Transverse colon (tissue), 4 donors: ENCODE measurements at places on chromosomes 16 and 17. TPM values are rescaled to one million over a fixed set of nuclear protein-coding genes. Genes with fewer than 3 reads are reported as not detected.

DNA sequence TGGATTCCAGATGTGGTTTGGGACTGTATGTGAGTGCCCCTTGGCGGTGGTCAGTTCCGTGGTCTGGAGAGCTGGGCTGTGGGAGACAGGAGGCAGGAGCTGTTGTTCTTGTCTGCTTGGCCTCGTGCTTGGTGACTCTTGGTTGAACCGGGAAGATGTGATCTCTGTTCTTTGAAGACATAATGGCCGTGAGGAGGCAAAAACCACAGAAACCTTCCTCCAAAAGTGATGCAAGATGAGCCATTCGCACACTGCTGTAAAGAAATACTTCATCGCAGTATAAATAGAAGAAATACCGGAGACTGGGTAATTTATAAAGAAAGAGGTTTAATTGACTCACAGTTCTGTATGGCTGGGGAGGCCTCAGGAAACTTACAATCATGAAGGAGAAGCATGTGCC is 128.8 kb downstream of the RAP1GAP2 start:
- H3K27me3 ChIP-seq = no peaks in the 10 kb centered on the region
- H3K4me3 ChIP-seq = no peak overlapping the region
- no peak for DNase-seq
- no peaks in the 10 kb centered on the region for H3K36me3 ChIP-seq

GRCh38 chr16:77612596-77612995 is 109.7 kb upstream of the NUDT7 start:
- no peak overlapping the region for H3K27ac ChIP-seq
- no peak overlapping the region for H3K4me3 ChIP-seq
- no peaks in the 10 kb centered on the region for H3K36me3 ChIP-seq
- no peaks in the 10 kb centered on the region for H3K4me1 ChIP-seq

- no peak overlapping the region for H3K27ac ChIP-seq
- H3K4me3 ChIP-seq = no peak overlapping the region
- no peaks in the 10 kb centered on the region for H3K27me3 ChIP-seq
- no peaks in the 10 kb centered on the region for H3K36me3 ChIP-seq
- H3K4me1 ChIP-seq = peaks cover 6% of the 10 kb centered on the region
These were observed 112.1 kb downstream of the COPRS start for GRCh38 chr17:31746884-31747495.

The SLFN11 gene
- 8.2 TPM for total RNA-seq

- H3K4me1 ChIP-seq = peaks cover 39% of the 10 kb centered on the region
- peak; percentile 32 for DNase-seq
- H3K27me3 ChIP-seq = peaks cover 16% of the 10 kb centered on the region
- H3K36me3 ChIP-seq = no peaks in the 10 kb centered on the region
These were observed 857 bp downstream of the TMC8 start for GRCh38 chr17:78131172-78132083.

The ABCA3 gene
- 3.5 TPM for total RNA-seq

GRCh38 chr16:77859493-77860232 is 71.3 kb downstream of the VAT1L start:
- H3K36me3 ChIP-seq = no peaks in the 10 kb centered on the region
- peaks cover 13% of the 10 kb centered on the region for H3K4me1 ChIP-seq
- H3K27me3 ChIP-seq = no peaks in the 10 kb centered on the region
- no peak overlapping the region for H3K4me3 ChIP-seq

The EPOP gene
- 0.14 TPM for total RNA-seq

The FKBP10 gene
- total RNA-seq = 61.1 TPM

DNA sequence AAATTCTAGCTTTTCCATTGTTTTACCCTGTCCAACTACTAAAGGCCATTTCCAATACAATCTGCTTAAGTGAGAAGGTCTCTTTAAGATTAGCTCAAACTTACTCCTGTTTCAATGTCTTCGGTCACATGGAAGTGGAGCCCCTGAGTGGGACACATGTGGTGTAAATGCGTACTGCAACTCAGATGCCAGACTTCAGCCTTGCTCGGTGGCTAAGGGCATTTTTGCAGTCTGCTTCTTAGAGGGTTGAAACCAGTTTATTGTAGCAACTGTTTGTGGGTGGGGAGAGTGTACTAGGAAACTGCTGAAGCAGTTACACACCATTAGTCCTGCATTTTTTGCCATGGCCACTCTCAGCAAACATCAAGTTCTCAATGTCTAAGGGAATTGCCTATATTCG is 140.6 kb downstream of the PARN start:
- H3K27ac ChIP-seq = no peak overlapping the region
- DNase-seq = no peak

GRCh38 chr16:71669926-71670536 is 44.0 kb downstream of the MARVELD3 start:
- no peaks in the 10 kb centered on the region for H3K36me3 ChIP-seq
- H3K27me3 ChIP-seq = no peaks in the 10 kb centered on the region
- H3K4me3 ChIP-seq = no peak overlapping the region
- no peak for DNase-seq

- H3K4me1 ChIP-seq = no peaks in the 10 kb centered on the region
- no peak overlapping the region for H3K27ac ChIP-seq
- no peaks in the 10 kb centered on the region for H3K27me3 ChIP-seq
- H3K4me3 ChIP-seq = no peak overlapping the region
These were observed 10.7 kb downstream of the DCTN5 start for GRCh38 chr16:23651943-23652468.

DNA sequence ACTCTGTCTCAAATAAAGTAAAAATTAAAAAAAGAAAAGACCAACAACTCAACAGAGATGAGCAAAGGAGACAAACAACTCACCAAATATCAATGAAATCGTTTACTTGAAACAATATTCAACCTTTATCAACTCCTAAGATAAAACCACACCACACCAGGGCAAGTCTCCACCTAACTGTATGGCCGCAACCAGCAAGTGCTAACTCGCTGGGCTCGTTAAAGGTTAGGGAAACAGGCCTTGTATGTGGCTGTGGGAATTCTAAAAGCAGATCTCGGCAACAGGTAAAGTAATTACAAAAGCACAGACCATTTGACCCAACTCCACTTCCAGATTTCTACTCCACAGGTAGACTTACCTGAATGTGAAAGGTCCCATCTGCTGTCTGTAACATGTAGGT is 9.3 kb downstream of the ZCCHC14 start:
- H3K36me3 ChIP-seq = no peaks in the 10 kb centered on the region
- peaks cover 43% of the 10 kb centered on the region for H3K4me1 ChIP-seq
- DNase-seq = no peak
- no peak overlapping the region for H3K27ac ChIP-seq

The IRF8 gene
- 20.7 TPM for total RNA-seq

DNA sequence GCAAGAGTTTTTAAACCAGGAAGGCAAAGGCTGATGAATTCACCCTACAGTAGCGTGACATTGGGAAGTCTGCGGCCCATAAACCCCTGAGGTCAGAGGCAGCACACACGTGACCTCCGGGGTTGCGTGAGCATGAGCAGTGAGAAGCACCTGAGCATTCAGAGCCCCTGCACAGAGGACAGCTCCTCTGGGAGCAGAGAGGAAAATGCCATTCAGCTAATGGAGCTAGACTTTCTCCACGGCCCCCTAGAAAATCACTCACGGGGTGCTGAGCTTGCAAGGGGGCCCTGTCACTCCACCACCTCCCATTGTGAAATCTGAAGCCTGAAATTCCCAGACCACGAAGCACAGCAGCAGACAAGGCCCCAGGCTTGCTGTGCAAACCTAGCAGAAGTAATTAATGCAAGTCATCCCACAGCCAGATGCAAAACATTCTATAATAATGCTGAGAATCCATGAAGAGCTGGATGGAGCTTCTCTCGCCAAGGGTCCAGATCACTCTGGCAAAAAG is 114.9 kb upstream of the RCVRN start:
- H3K36me3 ChIP-seq = no peaks in the 10 kb centered on the region
- H3K27ac ChIP-seq = no peak overlapping the region
- no peaks in the 10 kb centered on the region for H3K27me3 ChIP-seq
- H3K4me3 ChIP-seq = no peak overlapping the region
- DNase-seq = no peak

DNA sequence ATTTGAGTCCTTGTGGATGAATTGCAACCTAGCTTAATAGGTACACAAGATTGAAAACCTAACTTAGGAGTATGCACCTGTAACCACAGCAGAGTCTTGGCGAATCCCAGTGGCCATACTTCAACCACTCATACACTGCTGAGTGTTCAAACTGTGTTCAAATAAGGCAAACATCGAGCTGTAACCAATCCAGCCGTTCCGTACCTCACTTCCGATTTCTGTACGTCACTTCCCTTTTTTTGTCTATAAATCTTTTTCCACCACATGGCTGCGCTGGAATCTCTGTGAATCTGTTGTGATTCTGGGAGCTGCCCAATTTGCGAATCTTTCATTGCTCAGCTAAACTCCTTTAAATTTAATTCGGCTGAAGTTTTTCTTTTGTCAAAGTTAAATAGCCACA is 190.6 kb downstream of the MAF start:
- H3K27ac ChIP-seq = no peak overlapping the region
- no peaks in the 10 kb centered on the region for H3K4me1 ChIP-seq
- DNase-seq = no peak

GRCh38 chr16:80079072-80079471 is 461.7 kb upstream of the DYNLRB2 start:
- H3K4me1 ChIP-seq = no peaks in the 10 kb centered on the region
- DNase-seq = no peak
- H3K4me3 ChIP-seq = no peak overlapping the region
- H3K27me3 ChIP-seq = no peaks in the 10 kb centered on the region
- no peak overlapping the region for H3K27ac ChIP-seq
- H3K36me3 ChIP-seq = no peaks in the 10 kb centered on the region

DNA sequence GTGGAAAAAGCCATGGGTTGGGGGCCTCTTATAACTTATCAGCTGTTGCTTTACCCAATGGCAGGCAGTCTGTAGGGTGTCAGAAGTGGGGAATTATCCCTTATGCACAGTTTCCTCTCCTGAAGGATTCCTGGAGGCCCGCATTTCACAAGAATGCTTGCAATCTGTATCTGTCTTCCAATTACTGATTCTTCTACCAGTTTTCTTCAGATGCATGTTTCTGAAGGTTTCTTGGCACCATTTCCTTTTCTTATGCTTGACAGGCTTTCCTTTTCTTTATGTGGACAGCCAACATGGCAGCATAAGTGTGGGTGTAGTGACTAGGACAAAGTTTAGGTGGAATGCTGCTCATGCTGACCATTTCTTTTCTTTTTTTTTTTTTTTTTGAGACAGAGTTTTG is 36.1 kb downstream of the MAP3K3 start:
- no peaks in the 10 kb centered on the region for H3K4me1 ChIP-seq
- no peak for DNase-seq
- H3K36me3 ChIP-seq = no peaks in the 10 kb centered on the region
- no peaks in the 10 kb centered on the region for H3K27me3 ChIP-seq
- H3K27ac ChIP-seq = no peak overlapping the region

DNA sequence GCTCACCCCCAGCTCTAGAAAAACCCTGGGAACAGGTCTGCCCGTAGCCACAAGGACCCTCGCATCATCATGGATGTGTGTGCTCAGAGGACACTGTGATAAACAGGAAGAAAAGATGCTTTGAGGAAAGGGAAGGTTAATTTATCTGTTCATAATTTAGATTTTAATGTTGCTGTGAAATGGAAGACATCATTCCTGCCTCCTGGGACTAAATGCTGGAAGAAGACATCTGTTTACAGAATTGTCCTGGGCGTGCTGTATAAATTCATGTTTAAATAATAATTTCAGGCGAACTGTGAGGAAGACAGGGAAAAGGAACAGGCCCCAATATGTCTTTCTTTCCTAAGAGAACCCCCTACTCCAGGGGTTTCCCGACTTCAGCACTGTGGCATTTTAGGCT is 112.6 kb downstream of the SHISA6 start:
- H3K36me3 ChIP-seq = no peaks in the 10 kb centered on the region
- H3K4me3 ChIP-seq = no peak overlapping the region
- DNase-seq = no peak
- H3K27me3 ChIP-seq = no peaks in the 10 kb centered on the region
- no peak overlapping the region for H3K27ac ChIP-seq

DNA sequence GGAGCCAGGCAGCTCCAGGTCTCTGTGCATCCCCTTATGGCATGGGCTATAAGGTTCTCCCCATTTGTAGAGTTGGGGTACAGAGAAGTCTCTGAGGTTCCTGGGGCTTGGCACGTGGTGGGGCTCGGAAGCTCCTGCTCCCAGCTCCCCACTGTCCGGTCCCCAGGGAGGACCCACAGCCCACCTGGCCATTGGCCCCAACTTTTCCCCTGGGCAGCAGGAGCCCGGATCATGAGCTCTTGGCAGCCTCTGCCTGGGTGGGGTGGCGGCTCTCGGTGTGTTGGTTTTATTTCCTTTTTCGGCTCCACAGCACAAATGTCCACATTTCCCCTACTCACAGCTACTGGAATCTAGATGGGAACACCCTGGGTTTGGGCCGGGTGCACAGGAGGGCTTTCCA is 30.5 kb downstream of the GSE1 start:
- no peak for DNase-seq
- no peaks in the 10 kb centered on the region for H3K36me3 ChIP-seq
- H3K27me3 ChIP-seq = no peaks in the 10 kb centered on the region
- no peak overlapping the region for H3K4me3 ChIP-seq
- peak overlapping the region; percentile 69 for H3K27ac ChIP-seq
- H3K4me1 ChIP-seq = peaks cover 11% of the 10 kb centered on the region

DNA sequence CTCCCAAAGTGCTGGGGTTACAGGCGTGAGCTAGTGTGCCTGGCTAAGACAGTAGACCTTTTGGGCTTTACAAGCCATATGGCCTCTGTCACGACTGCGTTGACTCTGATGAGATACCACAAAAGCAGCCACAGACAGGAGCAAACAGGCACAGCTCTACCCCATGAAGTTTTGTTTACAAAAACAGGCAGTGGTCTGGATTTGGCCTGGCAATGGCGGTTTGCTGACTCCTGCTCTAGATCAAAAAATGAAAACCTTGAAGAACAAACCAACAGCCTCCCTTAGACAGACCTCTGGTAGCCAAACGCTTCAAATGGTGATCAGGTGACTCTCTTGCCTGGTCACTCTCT is 20.7 kb downstream of the SLC43A2 start:
- H3K36me3 ChIP-seq = no peaks in the 10 kb centered on the region
- H3K4me1 ChIP-seq = no peaks in the 10 kb centered on the region
- peak overlapping the region; percentile 60 for H3K27ac ChIP-seq
- H3K4me3 ChIP-seq = no peak overlapping the region
